ENCODE measurements at places on chromosomes 11 and 22.

GRCh38 chr22:42199025-42199424, 68.4 kb upstream of the CYP2D6 start:
- DNase-seq: no peak
- no peak overlapping the region for H3K4me3 ChIP-seq
- peaks cover 20% of the 10 kb centered on the region for H3K36me3 ChIP-seq
- H3K27me3 ChIP-seq: no peaks in the 10 kb centered on the region
- H3K4me1 ChIP-seq: peaks cover 23% of the 10 kb centered on the region

GRCh38 chr11:116044941-116045340, 540.7 kb upstream of the CADM1 start:
- DNase-seq: no peak
- H3K36me3 ChIP-seq: no peaks in the 10 kb centered on the region
- no peaks in the 10 kb centered on the region for H3K4me1 ChIP-seq
- H3K4me3 ChIP-seq: no peak overlapping the region
- H3K27ac ChIP-seq: no peak overlapping the region

DNA sequence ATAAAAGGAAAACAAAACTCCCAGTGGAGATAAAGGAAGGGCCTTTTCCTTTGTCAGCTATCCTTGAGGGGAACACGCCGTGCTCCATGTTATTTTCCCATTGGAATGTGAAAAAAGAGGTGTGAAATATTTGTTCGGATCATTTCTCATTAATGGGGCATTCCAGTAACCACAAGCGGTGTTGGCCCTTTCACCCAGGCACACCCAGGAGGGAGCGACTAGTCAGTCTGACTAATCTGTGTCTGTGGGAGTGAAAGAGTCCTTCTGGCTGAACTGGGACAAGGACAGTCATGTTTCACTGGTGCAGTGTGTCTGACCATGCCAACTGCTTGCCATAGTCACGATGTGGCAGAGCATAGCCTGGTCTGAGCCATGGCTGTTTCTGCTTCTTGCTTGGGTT, 13.0 kb upstream of the MYEOV start:
- no peak overlapping the region for H3K27ac ChIP-seq
- H3K4me1 ChIP-seq: no peaks in the 10 kb centered on the region
- H3K36me3 ChIP-seq: no peaks in the 10 kb centered on the region
- no peaks in the 10 kb centered on the region for H3K27me3 ChIP-seq
- no peak overlapping the region for H3K4me3 ChIP-seq
- DNase-seq: no peak

GRCh38 chr22:37324340-37325038, 42.2 kb downstream of the CYTH4 start:
- H3K36me3 ChIP-seq: no peaks in the 10 kb centered on the region
- no peak overlapping the region for H3K4me3 ChIP-seq
- H3K27me3 ChIP-seq: peaks cover 20% of the 10 kb centered on the region
- peaks cover 15% of the 10 kb centered on the region for H3K4me1 ChIP-seq
- no peak for DNase-seq

DNA sequence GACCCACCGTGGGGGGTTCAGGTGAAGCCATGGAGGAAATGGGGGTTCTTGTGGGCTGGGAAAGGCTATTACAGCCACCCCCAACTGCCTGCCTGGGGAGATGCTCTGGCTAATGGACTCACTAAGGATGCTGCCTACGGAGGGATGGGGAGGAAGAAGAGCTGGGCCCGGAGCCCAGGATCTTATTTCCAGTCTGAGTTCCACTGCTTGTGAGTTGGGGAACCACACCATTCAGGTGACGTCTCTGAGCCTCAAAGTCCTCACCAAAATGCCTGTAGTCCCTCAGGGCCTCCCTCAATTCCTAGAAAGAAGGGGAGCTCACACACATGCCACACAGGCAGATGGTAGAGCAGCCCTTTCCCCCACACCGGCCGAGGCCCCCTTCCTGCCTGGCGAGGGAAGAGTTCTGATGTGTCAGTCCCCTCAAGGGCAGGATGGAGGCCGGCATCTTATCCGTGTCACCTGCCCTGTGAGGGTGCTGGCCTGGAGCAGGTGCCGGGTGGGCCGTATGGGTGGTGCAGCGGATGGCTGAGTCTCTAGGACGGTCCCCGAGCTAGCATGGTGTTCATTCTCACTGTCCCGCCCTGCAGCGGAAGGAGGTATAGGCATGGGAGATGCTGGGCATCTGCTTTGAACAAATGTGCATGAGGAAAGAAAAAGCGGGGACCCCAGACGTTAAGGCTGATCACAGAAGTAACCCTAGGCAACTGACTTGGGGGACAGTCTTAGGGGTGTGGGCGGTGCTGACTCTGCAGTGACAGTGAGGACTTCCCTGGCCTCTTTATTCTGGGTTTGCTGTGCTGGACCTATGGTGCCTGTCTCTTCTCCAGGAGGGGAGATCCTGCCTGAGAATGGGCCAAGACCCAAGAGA, 15.7 kb downstream of the MRGPRF start:
- no peaks in the 10 kb centered on the region for H3K36me3 ChIP-seq
- H3K4me1 ChIP-seq: no peaks in the 10 kb centered on the region
- no peak overlapping the region for H3K4me3 ChIP-seq
- no peak for DNase-seq

DNA sequence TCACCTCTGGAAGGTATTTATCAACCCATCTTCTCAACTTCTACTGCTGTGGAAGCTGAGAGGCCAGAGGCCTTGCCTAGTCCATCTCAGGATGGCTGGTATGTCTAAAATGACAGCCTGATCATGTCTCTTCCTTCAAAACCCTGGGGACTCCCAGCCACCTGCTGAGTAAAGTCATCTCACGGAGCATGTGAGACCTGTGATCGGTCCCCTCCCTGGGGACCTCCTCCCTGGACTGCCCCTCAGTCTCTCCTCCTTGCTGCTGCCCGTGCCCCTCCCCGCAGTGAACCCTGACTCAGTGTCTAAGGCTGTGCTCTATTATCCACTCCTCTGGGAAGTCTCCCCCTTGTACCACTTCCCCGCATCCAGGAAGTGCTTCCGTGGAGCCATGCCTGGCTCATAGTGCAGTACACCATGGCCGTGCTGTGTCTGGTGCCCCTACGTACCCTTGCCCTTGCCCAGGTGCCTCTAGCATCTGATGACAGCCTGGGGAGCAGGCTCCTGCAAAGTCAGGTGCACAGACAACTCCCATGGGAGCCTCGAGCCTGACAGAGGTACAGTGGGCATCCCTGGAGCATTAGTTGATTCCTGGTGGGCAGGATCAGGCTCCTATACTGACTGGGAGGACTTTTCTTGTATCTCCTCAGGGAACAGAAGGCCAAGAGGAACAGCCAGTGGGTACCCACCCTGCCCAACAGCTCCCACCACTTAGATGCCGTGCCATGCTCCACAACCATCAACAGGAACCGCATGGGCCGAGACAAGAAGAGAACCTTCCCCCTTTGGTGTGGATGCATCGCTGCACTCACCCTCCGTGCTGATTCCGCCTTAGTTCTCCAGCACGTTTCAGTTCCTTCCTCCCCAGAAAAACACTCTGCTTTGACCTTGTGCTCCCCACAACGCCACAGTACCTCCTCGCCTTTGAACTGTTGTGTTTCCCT, 13.8 kb downstream of the SMARCB1 start:
- no peaks in the 10 kb centered on the region for H3K4me1 ChIP-seq
- H3K27me3 ChIP-seq: no peaks in the 10 kb centered on the region
- H3K27ac ChIP-seq: no peak overlapping the region
- DNase-seq: no peak

Data from CD14-positive monocyte (primary cell).